ENCODE measurements at places on chromosomes 5 and 9.

GRCh38 chr5:139982975-139983240, 60.2 kb downstream of the NRG2 start:
- DNase-seq, result no peak

- DNase-seq, result no peak
These were observed 16.4 kb upstream of the SPINK6 start for GRCh38 chr5:148186248-148187003.

DNA sequence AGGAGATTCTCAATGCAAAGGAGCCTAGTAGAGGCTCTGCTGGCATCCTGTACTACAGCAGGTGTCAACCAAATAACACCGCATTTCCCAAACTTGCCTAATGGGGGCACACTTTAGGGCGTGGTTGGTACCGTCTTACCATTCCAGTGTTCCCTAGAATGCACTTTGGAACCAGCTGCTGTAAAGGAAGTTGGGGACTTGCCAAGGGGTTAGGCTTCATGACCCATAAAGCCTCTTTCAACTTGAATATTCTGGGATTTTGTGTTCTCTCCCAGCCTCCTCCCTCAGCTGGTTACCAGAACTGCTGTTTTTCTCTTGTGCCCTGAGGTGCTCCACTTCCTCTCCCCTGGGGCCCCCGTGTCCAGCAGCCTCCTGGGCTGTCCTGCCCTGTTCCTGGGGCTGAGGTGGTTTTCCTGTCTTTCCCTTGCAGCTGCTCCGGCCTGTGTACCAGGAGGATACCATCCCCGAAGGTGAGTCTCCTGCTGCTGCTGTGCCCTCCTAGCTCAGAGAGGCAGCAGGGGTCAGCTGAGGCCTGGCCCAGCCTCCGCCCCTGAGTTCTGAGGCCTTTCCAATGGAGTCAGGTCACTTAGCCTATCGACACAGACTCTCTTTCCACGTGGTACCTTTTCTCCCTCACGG, 44.7 kb downstream of the RGS3 start:
- peak; percentile 16 for DNase-seq

DNA sequence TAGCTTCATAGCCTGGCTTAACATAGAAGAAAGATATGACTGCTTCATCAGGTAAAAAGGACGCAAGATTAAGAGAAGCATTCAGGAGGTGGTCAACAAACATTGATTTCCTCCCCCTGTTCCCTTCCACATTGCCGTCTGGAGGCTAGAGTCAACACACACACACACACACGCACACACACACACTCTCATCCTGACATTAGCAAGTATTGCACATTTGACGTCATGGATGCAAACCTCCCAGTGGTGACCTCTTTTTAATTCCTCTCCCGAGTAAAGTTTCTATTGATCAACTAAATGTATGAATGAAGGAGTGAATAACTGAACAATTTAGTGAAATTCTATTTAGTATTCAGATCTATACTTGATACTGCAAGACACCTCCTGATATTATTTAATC, 332.8 kb downstream of the ELAVL2 start:
- no peak for DNase-seq

- DNase-seq, result no peak
These were observed 85.9 kb downstream of the GNA14 start for GRCh38 chr9:77562019-77562748.

DNA sequence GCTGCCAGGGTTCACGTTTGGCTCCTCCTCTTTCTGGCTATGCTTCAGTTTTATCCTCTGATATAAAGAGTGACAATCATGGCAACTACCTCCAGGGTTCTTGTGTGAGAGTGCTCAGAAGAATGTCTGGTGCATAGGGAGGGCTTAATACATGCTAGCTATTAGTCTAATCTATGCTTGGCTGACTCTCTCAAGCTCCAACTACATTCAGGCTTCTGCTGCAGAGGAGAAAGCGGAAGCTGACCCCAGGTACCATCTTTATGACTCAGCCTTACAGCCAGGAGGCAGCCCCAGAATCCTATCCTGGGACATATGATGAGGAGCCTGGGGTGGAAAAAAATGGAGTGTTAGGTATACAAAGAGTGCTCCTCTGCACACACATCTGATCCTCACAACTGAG, 32.1 kb upstream of the RASGRF2 start:
- DNase-seq, result no peak

DNA sequence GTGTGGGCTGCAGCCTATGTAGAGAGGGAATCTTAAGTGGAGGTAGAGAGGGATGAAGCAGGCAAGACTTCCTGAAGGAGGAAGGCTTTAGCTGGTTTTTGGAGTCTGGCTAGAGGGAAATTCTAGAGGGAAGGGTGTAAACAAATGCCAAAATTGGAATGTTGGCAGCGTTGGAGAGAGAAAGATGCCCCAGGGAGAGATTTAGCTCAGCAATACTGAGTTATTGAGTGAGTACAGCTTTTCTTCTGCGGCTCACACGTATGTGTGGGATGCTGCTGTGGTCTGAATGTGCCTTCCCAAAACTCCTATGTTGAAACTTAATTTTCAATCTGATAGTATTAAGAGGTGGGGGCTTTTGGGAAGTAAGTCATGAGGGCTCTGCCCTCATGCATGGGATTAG, 24.5 kb upstream of the GLRA1 start:
- DNase-seq, result no peak

- DNase-seq, result peak; percentile 64
These were observed 77.7 kb downstream of the DNAH5 start for GRCh38 chr5:13866792-13867191.

GRCh38 chr5:95620870-95621838, 1.3 kb downstream of the GPR150 start:
- peak; percentile 68 for DNase-seq

GRCh38 chr5:164059471-164059870, 554.1 kb downstream of the MAT2B start:
- DNase-seq, result no peak

GRCh38 chr5:171433352-171433698, 13.9 kb downstream of the FGF18 start:
- DNase-seq, result no peak

DNA sequence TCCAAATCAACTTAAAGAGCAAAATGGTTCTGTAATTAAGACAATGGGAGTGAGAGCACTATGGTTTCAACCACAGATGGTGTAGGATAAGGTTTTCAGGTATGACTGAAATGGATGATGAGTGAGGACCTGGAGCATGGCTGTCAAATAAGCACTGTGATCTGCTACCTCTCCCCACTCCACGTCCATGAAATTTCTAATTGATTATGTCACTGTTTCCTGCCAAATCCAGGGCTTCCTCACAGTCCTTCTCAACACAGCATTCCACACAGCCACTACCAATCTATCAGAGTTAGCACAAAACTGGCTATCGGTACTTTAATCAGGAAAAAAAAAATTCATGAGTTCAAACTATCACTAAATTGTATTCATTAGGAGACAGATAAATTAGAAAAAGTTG, 420.4 kb upstream of the WWC1 start:
- DNase-seq, result no peak

- no peak for DNase-seq
These were observed 2.5 kb upstream of the NKD2 start for GRCh38 chr5:1005904-1006655.

DNA sequence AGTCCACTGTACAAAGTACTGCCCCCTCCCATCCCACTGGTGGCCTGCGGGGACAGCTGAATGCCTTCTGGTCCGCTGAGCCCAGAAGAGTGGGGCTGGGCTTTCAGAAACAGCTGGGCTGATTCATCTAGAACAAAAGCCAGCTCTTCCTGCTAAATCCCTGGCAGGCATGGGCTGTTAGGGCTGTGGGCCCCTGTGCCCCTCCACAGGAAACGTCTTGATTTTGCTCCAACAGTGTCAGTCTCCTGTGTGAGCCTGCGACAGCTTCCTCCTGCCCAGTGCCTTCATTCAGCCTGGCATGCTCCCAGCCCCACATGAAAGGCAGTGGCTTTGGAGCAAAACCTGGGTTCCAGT, 6.9 kb upstream of the GSN start:
- no peak for DNase-seq

GRCh38 chr5:88660264-88660946, 222.6 kb downstream of the MEF2C start:
- DNase-seq, result peak; percentile 94

DNA sequence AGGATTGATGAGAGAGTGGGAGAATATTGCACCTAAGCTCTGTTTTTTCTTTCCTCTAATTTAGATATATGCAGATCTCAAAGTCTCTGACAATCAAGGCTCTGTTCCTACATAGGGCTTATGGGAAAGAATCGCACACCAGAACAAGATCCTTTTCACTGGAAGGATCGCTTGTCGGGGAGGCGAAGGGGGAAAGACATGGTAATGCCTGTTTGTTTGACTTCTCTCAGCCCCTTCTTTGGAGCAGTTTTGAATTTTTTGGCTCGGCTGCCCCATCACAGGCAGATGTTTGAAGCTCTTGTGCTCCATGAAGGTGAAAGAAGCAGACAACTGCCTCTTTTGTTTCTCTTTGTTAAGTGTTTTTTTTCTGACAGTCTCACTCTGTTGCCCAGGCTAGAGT, 599.9 kb upstream of the ZNF608 start:
- no peak for DNase-seq

DNA sequence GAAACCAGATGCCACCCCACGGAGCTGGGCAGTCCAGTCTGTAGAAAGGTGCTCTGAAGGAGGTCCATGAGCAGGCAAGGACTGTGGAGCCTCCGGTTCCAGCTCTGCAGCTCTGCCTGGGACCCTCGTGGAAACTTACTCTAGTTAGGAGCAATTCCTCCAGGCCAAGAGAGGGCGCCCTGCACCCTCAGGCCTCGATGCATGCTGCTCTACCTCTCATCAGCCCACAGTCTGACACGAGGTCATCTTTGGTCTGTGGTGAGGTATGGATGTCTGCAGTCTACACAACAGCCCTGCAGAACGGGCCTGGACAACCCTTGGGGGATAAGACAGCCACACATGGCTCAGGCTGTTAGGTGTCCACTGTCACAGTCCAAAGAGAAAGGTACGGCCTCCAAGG, 50.6 kb upstream of the UBTD2 start:
- DNase-seq, result peak; percentile 11

- no peak for DNase-seq
These were observed 774 bp upstream of the ADAMTS16 start for GRCh38 chr5:5139336-5139776.

DNA sequence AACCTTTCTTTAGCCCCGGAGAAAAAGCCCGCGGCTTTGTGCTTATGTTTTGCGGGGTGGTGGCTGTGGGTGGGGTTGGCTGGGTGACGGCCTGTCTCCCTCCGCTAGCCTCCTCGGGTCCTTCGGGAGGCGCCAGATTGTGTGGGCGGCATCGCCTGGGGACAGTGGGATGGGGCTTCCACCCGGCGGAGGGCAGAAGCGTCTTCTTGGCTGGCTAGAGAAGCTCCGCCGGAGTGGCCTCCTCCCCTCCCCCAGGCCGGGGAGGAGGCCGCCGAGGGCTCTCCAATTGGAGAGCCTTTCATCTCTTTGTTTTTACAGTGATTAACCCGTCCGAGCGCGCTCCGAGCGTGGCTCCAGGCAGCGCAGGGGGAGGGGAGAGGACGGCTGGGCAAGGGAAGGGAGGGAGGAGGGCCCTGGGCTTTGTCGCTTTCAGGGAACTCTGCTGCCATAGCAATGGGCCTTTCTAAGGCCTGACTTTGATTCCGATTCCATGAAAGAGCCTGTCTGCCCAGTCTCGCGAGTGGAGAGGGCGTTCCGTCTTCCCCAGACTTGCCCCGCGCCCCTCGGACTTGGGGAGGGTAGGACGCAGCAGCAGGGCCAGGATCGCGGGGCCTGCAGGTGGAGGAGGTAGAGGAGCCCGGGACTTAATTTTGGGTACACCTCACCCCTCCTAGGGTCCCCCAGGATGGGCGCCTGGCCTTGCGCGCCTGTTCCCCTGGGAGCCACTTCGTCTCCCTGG, 36.7 kb upstream of the TIFAB start:
- no peak for DNase-seq

GRCh38 chr5:171419688-171420430, 412 bp downstream of the FGF18 start:
- peak; percentile 73 for DNase-seq

GRCh38 chr5:54325610-54326311, 15.4 kb upstream of the ARL15 start:
- no peak for DNase-seq

DNA sequence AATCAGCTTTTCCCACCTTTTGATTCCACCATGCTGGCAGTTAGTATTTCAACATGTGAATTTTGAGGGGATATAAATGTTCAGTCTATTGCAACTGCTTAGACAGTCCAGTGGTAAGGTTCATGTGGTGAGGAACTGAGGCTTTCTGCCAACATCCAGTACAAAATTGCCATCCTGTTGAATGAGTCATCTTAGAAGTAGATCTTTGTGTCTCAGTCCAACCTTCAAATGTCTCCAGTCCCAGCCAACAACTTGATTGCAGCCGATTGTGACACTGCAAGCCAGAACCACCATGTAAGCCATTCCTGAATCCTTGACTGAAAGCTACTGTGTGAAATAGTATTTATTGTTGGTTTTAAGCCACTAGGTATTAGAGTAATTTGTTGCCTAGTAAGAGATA, 331.5 kb upstream of the GRIN3A start:
- DNase-seq, result no peak

- DNase-seq, result no peak
These were observed 360.4 kb upstream of the ACTBL2 start for GRCh38 chr5:57843059-57843367.

- peak; percentile 51 for DNase-seq
These were observed 4.3 kb upstream of the RNF44 start for GRCh38 chr5:176541338-176542134.

DNA sequence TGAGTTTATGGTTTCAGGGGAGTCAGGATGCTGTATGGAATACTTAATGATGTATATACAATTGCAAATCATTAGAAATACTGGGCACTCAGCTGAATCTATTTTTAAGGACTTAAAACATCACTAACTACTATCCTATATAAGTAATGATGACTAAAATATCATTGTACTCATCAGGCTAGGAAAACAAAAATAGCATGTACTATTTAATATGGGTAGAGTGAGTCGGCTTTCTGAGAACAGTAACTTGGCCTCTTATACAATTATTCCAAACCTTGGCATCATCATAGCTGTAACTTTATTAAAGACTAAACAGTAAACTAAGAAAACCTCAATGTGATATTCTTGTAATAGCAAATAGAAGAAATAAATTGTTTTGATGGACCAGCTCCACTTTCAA, 94.5 kb downstream of the PJA2 start:
- DNase-seq, result no peak

GRCh38 chr5:176632745-176633144, 2.3 kb downstream of the EIF4E1B start:
- no peak for DNase-seq

DNA sequence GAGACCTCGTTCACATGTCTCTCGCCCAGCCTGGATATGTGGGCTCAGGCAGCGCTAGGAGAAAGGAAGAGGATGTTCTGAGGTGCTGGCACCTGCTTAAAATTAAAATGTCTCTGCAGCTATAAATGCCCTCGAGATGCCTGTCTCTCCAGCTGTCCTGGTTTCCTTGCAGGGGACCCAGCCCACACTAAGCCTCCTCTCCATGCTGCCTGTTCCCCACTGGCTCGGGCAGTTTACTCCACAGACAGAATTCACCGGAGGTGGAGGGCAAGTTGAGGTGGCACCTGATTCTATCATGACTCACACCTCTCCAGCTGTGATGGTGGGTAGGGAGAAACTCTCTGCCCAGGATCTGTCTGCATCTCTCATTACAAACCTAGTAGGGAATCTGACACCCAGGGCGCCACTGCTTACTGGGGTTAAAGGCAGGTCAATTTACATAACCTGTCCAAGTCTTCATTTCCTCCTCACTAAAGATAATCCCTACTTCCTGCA, 420.9 kb downstream of the SPOCK1 start:
- DNase-seq, result no peak
